ENCODE measurements at places on chromosomes 6 and 20.

- no peak for DNase-seq
These were observed 855 bp upstream of the GFOD1 start for GRCh38 chr6:13488015-13488895.

- DNase-seq: no peak
These were observed 48.6 kb downstream of the PSMB1 start for GRCh38 chr6:170504479-170504878.

DNA sequence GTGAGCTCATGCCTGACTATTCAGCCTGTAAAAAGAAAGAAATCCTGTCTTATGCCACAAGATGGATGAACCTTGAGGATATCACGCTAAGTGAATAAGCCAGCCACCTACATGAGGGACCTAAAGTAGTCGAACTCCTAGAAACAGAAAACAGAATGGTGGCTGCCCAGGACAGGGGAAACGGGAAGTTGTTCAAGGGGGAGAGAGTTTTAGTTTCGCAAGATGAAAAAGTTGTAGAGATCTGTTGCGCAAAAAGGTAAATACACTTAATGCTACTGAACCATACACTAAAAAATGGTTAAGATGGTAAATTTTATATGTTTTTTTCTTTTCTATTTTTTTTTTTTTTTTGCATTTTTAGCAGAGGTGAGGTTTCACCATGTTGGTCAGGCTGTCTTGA lies 74.1 kb upstream of the RALY start:
- no peak for DNase-seq

- no peak for DNase-seq
These were observed 9.1 kb upstream of the FOXP4 start for GRCh38 chr6:41536795-41537758.

- no peak for DNase-seq
These were observed 41.1 kb downstream of the PTPN1 start for GRCh38 chr20:50551288-50551687.

DNA sequence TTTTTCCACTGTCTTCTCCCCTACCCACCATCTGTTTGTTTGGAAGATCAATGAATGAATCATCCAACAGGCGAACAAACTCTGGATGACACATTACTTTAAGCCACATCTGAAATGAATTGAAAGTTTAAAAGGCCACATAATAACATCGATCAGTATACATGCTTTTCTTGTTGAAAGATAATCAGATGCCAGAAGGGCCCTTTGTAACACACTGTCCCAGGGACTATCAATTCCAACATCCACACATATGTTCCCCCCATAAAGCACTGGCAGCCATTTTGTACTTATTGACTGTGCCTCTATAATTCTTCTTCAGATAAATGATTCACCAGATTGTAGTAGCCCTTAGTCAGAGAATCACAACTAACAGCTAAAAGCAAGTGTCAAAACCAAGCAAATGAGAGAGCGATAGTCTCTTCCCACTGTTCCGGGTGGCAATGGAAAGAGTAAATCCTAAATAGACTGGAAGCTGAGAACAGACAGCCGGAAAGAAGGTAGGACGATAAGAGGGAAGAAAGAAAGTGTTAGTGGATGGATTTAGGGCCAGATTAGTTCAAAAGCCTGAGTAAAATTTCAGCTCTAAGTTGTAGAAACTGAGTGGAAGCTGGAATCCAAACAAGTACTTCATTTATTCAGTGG lies 184.9 kb upstream of the TENT5A start:
- DNase-seq: no peak

- DNase-seq: no peak
These were observed 994.6 kb upstream of the ADGRB3 start for GRCh38 chr6:67640484-67640883.

DNA sequence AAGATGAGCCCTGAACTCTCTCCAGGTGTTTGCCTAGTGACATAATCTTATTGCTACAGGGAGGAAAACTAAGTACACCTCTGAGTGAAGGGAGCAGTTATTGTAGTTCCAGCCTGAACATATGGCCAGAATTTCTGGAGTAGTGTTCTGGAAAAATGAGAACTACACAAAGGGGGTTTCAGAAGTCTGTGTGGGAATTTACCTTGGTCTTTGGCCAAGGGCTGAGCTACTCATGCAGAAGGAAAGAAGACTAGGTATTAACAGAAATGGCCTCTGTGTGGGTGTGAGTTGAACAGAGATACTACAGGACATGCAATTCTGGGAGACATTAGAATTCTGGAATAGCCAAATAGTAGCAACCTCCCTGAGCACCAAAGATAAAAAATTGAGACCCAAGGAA lies 1009.7 kb upstream of the GJE1 start:
- no peak for DNase-seq

DNA sequence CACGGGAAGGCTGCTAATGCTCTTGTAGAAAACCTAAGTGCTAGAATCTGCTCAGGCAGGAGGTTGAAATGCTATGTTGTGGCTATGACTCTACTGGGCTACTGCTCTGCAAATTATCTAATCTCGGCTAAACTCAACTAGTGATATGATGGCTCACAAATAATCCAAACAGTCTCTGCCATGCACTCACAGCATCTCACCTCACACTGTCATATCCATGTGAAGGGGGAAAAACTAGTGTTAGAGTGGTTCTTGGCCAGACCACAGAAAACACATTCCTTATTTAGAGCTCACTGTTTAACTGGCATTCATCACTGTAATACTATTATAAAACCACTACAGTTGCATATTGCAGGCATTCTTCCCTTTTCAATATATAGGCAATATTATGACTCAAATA lies 81.8 kb upstream of the DST start:
- no peak for DNase-seq

DNA sequence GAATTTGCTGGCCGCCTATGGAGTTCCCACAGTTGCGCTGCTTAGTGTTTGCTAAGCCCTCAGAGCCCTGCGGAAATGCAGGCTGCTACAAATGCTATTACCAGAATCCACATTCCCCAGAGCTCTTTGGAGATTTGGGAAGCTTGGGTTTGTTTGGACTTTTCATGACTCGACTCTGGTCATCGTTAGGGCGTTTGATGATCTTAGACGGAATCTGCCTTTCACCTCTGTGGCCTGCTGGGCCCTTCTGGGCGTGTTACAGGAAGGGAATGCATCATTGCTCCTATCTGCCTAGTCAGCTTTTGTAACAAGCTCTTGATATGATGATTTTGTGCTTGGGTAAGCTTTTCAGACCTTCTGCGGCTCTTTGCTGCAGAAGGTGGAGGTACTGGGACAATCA lies 50.8 kb downstream of the EYA2 start:
- no peak for DNase-seq

DNA sequence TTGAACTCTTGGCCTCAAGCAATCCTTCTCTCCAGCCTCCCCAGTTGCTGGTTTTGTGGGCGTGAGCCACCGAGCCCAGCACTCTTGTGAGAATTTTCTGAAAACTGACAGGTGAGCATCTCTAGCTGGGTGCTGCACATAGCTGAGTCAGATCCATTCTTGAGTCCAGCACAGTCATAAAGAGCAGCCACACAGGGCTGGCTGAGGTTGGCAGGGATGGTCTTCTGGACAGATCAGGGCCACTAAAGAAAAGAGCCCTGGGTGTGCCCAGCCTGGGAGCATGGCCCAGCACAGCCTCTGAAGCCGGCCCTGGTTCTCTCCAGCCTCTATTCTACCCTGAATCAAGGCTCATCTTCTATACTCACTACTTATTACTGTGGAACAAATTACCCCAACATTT lies 11.5 kb downstream of the DLGAP4 start:
- no peak for DNase-seq

- no peak for DNase-seq
These were observed 59.5 kb upstream of the ADGRG6 start for GRCh38 chr6:142242269-142242668.

GRCh38 chr20:43409577-43409913 lies 48.2 kb upstream of the SRSF6 start:
- no peak for DNase-seq

- DNase-seq: no peak
These were observed 270.7 kb upstream of the TFAP2D start for GRCh38 chr6:50442531-50443040.

- DNase-seq: no peak
These were observed 1.5 kb downstream of the COL12A1 start for GRCh38 chr6:75204217-75204958.

GRCh38 chr6:136288566-136289326 lies 900 bp downstream of the BCLAF1 start:
- DNase-seq: no peak

GRCh38 chr20:24911461-24911860 lies 37.6 kb upstream of the CST7 start:
- DNase-seq: no peak

DNA sequence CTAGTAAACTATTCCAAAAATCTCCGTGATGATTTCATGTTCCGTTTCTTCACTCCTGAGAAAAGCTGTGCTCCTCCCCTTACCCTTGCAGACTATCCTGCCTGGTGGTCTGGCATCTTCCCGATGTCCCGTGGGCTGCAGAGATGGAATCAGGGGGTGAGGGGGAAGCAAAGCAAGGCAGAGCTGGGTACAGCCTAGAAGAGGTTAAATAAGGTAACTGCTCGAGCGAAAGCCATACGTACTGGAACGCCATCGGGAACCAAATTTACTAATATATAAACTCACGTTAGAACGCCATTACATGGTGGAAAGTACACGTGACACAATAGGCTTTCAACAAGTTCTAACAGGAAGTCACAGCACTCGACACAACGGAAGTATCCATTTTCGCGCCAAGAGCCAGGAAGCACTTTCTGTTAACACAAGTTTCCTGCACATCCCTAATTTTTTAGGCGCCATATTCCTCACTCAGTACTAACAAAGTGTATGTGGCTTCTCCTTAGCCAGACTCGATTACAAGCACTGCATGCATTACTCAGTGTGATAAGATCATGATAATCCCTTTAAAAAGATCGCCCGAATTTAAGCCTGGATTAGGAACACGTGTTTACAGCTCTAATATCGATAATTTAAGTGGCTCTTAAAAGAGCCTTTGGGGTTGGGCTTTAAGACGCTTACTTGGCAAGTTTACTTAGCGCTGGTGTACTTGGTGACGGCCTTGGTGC lies 101.6 kb upstream of the PRSS16 start:
- peak; percentile 78 for DNase-seq

- DNase-seq: no peak
These were observed 28.5 kb upstream of the MPC1 start for GRCh38 chr6:166411271-166411670.

GRCh38 chr6:169986848-169987498 lies 235.6 kb downstream of the ERMARD start:
- no peak for DNase-seq
